Fibroblast of skin of left quadriceps (primary cell): ENCODE measurements at places on chromosomes 3 and 15.

GRCh38 chr15:33029109-33029652 lies 165.3 kb downstream of the FMN1 start:
- DNase-seq = no peak

- no peak for DNase-seq
Measured at GRCh38 chr3:41148478-41148877, 50.8 kb upstream of the CTNNB1 start.

DNA sequence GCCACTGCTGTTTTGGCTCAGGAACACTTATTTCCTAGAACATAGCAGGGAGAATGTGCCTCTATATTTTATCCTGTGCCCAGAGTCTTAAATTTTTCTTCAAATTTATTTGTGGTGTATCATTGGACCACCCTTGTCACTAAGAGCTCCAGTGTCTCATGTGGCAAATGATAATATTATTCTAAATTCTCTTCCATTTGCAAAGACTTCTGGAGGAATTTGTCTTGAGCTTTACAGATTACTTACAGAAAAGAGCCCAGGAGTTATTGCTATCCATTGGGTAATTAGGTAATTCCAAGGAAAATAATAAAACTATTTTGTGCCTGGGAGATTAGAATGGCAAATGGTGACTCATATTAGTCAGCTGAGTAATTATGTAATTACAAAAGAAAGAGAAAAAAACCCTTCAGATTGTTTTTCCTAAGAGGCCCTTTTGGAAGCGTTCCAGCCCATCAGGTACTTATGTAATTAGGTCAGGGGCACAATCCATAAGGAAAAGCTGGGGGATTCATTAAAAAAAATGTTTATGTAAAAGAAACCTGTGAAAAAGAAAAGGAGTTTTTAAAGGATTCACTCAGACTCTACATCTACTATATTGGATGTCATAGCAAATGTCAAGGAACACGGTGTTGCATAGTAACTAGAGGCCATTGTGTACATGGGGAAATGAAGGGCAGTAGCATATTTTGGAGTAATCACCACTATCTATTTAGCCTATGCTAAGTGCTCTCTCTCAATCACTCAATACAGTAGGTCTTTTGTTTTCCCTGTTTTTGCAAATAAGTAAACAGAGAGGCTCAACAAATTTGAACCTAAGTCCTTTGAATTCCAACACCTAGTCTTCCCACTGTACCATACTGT lies 380.9 kb upstream of the RARB start:
- DNase-seq = no peak

DNA sequence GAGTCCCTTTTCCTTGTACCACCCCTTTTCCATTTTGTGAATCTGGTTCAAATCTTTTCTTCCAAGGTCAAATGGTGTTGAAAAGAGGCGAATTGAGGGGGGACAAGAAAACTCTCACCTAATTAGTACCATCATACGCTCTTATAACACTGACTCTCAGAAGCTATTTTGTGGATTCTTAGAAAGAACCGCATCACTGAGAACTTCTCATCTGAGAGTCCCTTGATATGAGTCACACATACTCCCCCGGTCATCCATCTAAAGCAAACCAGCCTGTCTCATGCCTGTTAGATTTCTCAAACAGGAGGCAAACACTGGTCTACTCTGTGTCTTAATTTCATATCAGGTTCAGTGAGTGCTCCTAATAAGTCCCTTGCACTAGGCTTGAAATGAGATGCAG lies 76.5 kb upstream of the SPRED1 start:
- DNase-seq = peak; percentile 65

GRCh38 chr3:59526999-59527398 lies 477.2 kb upstream of the CFAP20DC start:
- no peak for DNase-seq

GRCh38 chr3:52401551-52401950 lies 43.4 kb downstream of the SEMA3G start:
- no peak for DNase-seq

DNA sequence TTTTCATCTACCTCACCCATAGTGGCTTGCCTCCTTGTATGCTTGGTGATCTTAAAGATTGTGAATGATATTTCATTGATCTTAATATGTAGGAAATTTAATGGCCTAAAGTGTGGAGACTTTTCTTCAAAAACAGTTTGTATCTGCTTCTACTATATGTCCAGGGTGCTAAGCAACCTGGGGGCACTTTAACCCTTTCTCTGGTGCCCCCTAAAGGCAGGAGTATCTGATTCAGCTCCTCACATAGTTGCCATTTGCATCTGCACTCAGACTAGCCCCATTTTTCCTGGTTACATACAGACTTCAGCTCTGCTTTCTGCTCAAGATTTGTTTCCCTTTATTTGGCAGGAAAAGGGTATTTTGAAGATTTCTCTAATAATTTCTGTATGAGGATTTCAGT lies 5.2 kb upstream of the PFN2 start:
- no peak for DNase-seq

GRCh38 chr3:10666621-10667020 lies 149.4 kb upstream of the SLC6A11 start:
- no peak for DNase-seq

DNA sequence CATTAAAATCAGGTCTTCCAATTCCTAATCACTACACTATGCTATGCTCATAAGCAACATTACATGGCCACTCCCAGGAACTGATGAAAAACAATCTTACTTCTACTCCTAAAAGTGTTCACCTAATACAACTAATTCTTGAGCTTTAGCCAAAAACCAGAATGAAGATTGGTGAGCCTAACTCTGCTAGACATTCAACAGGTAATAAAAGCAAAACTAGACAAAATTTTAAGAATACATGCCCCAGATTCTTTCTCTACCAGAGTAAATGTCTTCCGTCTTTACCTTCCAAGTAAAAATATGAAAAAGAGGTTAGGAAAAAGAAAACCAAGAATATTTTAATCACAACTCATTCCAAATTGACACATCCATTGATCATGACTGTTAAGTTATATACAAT lies 31.3 kb downstream of the ATP13A3 start:
- no peak for DNase-seq
